Right renal cortex interstitium (tissue), 3 donors: ENCODE measurements at places on chromosomes 4 and X. TPM values are rescaled to one million over a fixed set of nuclear protein-coding genes. Genes with fewer than 3 reads are reported as not detected.

DNA sequence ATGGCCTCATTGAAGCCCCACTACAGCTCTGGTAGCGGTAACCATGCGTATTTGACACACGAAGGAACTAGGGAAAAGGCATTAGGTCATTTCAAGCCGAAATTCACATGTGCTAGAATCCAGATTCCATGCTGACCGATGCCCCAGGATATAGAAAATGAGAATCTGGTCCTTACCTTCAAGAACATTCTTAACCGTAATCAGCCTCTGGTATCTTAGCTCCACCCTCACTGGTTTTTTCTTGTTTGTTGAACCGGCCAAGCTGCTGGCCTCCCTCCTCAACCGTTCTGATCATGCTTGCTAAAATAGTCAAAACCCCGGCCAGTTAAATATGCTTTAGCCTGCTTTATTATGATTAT is 876 bp downstream of the HPRT1 start:
- no peak for DNase-seq

Gene ERCC6L
- 4.7 TPM for polyA plus RNA-seq

DNA sequence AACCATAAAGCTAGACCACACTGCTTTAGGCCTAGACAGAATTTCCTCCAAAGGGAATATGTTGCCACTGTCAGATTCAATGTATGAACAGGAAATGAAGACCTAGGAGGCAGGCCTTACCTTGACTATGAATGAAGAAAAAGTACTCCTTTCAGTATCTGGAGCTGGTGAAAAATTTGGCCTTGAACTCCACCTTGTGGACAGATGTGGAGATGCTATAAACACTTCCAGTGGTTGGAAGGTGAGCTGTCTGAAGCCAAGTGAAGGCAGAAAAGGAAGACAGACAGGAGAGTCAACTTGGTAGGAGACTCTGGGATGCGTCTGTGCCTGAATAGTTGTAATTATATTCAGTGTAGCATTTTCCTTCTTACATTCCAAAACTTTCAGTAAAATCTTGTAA is 17.2 kb downstream of the SPIN3 start:
- DNase-seq, result no peak

GRCh38 chr4:6733358-6734164 is 17.6 kb downstream of the BLOC1S4 start:
- no peak for DNase-seq

Gene CXorf49B
- not detected for polyA plus RNA-seq

DNA sequence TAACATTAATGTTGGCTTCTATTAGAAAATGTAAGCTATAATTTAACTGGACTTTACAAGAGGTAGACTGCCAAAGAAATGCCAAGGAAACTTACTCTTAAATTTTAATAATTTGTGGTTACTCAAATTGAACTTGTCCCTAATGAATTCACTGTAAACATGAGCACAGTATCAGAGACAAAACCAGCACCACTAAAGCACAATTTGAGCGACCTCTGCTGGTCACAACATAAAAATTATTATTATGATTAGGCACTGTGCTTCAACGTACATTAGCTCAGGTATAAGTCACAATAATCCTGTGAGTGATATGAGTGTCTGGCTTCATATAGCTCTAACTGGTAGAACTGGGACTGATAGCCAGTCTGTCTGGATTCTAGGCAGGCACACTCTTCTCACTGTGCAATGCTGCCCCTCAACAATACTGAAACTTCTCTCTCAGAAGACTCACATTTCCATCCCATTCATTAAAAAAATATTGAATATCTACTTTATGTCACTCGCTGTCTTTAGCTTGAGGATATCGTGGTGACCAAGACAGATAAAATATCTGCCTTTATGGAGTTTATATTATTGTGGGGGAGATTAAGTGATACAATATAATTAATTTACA is 8.0 kb downstream of the NUDT6 start:
- DNase-seq, result peak; percentile 19

- DNase-seq, result no peak
These were observed 1317.2 kb downstream of the PCDH7 start for GRCh38 chr4:32037399-32037798.

DNA sequence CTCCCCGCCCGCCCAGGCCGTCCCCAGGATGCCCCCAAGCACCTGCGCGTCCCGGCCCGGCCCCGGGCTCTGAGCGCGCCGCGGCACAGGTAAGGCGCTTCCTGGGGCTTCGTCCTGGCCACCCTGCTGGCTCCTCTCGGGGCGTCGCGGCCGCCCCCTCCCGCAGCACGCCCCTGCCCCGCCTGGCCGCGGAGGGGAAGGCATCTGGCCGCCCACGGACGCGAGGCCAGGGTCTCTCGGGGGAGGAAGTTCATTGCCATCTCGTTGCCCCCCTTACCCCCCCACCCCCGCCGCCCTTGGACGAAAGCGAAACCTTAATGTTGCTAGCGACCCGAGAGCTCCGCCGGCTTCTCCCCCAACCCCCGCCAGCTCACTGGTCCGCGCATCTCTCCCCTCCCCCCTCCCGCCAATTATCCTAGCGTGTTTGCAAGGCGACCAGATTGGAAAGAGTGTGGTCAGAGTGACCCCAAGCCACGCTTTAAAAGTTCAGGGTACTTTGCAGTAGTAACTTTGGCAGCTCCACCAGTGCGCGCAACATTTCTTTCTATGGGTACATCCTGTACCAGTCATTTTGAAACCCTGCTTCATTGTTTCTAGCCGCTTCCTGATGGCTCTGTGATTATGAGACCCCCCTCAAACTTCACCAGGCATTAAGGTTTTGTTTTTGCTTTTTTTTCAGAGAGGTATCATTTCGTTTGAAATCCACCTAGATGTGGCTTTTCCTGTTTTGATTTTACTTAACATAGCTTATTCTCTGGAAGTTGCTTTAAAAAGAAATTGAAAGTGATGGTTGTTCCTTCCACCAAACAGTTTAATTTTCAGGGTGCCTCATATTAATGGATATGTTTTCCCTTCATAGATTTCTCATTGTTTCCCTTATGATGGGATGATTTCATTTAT is 626 bp downstream of the TBC1D1 start:
- no peak for DNase-seq

Gene NXF3
- 0.14 TPM for polyA plus RNA-seq

- peak; percentile 1 for DNase-seq
These were observed 458 bp downstream of the GRIPAP1 start for GRCh38 chrX:49001521-49002090.

Gene TLR10
- polyA plus RNA-seq, result 0.87 TPM

- no peak for DNase-seq
These were observed 28.9 kb upstream of the ACSL1 start for GRCh38 chr4:184854673-184855072.

DNA sequence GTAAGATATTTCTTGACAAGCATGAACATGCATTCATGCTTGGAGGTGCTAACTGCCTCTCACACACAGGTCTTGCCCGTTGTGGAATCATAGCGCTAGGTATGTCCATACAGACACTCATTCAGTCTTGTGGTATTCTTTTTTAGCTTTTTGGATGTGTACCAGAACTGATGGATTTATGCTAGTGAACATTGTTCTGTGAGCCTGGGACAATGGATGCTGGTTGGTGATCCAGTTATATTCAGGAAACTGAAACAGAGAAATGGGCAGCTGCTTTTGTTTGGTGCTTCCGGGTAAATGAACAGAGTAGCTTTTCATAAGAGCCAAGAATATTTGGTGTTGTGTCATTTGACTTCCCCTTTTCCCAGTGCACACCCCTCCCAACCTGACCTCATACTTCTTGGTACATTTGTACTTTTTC is 78.9 kb upstream of the SLC4A4 start:
- DNase-seq, result no peak

Gene SHROOM2
- polyA plus RNA-seq, result 18.9 TPM

DNA sequence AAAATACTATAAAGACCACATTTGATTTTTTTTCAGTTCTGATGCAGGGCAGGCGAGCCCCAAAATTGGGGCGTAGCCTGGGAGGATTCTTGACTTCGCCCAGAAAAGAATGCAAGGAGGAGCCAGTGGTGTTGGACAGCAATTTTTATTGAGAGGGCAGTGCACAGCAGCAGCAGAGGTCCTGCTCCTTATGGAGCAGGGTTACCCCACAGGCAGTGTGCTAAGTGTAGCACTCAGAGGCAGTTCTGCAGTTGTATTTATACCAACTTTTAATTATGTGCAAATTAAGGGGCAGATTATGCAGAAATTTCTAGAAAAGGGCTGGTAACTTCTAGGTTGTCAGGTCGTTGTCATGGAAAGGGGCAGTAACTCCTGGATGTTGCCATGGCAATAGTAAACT is 69.9 kb downstream of the GASK1B start:
- no peak for DNase-seq
